ENCODE measurements at places on chromosomes 7 and 10.

- no peak for DNase-seq
These were observed 63.9 kb upstream of the DNAAF5 start for GRCh38 chr7:662576-662975.

DNA sequence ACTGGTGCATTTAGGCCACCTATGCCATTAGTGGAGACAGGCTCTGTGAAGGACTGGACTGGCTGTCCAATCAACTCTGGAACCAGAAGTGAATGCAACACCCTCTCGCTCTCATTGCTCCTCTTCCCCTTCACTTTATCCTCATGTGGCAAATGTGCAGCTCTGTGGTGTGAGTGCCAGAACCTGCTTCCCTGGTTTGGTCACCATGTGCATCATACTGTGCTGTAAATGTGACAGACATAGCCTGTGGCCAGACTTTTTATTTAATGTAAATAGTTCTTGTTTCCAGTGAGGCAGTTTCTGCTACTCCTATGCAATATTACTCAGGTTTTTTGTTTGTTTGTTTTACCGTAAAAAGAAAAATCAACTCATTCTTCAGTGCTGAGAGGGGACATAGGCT lies 73.0 kb upstream of the PPP1R9A start:
- DNase-seq: no peak

- no peak for DNase-seq
These were observed 265.7 kb upstream of the IMMP2L start for GRCh38 chr7:111827863-111828504.

- DNase-seq: no peak
These were observed 76.0 kb downstream of the CXCL12 start for GRCh38 chr10:44308935-44309334.

Data from activated CD4-positive, alpha-beta T cell treated with anti-CD3 and anti-CD28 coated beads for 4 hours (primary cell).